ENCODE measurements at places on chromosomes 1 and 21. TPM values are rescaled to one million over a fixed set of nuclear protein-coding genes. Genes with fewer than 3 reads are reported as not detected.

RXFP4 gene
- total RNA-seq, result not detected

TNFRSF14 gene
- total RNA-seq, result 0.15 TPM

SH2D1B gene
- total RNA-seq, result not detected

NTMT2 gene
- not detected for total RNA-seq

AADACL4 gene
- not detected for total RNA-seq

C1orf94 gene
- total RNA-seq, result not detected

CLDN14 gene
- total RNA-seq, result not detected

LAPTM5 gene
- not detected for total RNA-seq

A3GALT2 gene
- total RNA-seq, result not detected

PLEKHA6 gene
- not detected for total RNA-seq

EIF3I gene
- 515 TPM for total RNA-seq

HPCAL4 gene
- not detected for total RNA-seq
